ENCODE measurements at places on chromosomes 2 and 18.

DNA sequence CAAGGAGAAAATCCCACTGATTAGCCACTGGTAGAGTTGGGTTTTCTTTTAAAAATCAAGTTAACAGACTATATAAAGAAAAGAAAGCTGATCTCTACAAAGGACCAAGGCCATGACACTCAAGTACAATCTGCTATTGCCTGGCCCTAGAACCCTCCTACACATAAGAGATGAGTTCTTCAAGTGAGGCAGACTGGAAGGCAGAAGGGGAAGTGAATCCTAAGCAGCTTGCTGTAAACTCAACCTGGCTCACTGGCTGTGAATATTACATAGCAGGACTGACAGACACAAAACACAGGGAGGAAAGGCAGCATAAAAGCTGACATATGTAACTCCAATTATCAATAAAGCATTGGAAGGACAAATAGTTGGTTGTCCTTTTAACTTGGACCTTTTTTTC lies 65.4 kb downstream of the TRIP12 start:
- no peak for DNase-seq

- DNase-seq, result no peak
These were observed 367 bp downstream of the FBXO48 start for GRCh38 chr2:68466778-68467076.

DNA sequence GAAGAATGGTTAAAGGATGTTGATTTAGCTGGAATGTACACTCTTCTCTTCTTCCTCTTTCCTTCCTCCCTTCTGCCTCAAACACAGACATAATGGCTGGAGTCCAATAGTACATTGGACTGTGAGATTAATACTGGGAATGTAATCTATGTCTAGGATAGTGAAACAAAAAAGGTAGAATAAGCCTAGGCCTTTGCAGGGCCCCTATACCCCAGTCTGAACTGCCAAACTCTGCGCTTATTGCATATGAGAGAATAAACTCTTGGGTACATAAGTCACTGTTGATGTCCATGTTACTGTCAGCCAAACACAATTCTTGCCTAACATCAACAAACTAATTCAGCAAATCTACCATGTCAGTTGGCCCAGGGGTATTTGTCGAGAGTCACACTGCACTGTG lies 29.7 kb upstream of the CCDC150 start:
- no peak for DNase-seq

DNA sequence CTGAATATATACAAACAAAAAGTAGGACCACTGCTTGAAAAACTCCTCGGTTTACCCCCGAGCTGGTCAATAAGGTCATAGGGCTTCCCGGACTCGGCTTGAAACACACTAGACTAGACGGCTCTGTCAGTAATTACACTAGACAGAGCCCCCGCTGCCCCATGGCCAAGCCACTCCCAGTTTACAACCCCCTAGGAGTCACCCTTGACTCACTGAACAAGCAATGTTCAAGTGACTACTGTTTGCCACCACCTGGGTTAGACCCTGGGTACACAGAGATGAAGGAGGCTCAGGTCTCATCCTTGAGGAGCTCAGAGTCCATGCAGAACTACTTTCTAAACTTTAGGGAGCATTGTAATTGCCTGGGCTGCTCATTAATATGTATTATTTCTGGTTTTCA lies 13.7 kb upstream of the PRELID3A start:
- no peak for DNase-seq

GRCh38 chr2:8454797-8455196 lies 227.1 kb upstream of the ID2 start:
- DNase-seq, result no peak

DNA sequence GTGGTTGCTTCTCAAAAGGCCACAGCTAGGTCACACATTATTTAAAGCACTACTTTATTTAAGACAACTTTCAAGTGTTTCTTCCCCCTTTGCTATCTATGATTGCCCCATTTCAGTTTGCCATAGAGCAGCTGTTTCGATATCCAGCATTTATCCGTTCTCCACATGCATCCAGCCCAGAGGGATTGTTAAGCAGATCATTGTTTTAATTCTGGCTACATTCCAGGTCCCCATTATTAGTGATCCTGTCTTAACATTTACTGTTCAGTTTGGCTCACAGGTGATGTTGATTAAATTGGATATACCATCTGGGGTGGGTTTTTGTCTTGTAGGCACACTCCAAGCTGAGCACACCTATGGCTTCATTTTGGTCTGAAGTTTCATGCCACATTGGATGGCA lies 638.7 kb downstream of the ZEB2 start:
- DNase-seq, result no peak

GRCh38 chr2:170047331-170048065 lies 130.4 kb upstream of the MYO3B start:
- DNase-seq, result no peak

DNA sequence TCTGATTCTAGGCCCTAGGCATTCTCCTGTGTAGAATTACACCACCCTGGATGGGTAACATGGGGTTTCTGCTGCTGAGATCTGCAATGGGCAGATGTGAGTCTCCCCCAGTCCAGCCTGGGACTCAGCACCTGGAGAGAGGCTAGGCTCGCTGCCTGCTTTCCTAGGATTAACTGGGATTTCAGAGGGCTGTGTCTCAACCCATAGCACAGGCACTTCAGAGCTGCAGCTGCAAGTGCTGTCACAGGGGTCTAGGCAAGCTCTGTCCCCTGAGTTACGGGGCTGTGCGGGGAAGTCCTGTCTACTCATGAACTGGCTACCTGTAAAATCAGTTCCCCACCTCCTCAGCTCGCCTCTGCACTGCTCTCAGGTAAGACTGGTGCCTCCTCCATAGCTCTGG lies 51.5 kb downstream of the CABLES1 start:
- DNase-seq, result no peak

DNA sequence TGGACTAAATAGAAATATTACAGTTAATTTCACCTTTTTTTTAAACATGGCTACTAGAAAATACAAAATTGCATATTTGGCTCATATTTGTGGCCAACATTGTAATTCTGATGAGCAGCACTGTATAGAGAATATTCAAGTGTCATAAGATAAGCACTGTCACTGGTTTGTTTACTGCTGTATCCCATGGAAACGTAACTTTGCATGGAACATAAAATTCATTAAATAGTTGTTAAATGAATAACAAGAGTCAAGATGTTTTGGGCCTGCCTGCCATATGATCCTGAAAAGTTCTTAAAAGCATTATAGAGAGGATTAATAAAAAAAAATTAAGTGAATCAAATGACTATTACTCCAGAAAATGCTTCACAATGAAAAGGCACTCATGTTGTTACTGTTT lies 763.7 kb upstream of the CRIM1 start:
- no peak for DNase-seq

DNA sequence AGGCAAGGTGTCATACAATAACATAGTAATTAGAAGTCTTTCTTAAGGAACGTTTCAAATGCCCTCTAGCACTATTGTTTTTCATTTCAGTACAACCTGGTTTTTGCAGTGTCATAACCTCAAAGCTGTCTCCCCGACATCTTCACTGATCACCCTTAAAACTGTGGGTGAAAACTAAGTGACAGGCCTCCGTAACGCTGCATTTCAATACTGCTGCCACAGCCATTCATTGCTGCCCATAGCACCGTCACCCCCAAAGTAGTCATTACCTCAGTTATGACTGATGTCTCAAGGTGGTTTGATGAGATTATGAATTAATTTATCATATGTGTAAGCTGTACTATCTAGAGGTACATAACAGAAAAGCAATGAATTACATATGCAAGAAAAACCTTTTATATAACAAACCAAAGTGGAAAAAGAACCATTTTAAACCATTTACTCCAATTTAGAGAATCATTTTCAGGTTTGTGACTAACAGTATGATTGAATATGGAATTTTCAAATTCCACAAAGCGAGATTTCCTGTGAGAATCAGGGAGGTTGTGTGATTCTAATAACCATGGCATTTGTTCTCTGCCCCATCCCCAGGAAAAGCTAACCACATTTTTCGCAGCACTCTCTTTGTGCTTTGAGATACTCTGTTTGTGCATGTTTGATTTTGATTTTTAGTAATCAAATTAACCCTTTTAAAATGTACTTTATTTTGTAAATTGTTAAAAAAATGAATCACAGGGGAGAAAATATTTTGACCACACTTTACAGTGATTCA lies 263.0 kb downstream of the PTGR3 start:
- no peak for DNase-seq

- no peak for DNase-seq
These were observed 70.7 kb downstream of the HDAC4 start for GRCh38 chr2:239329972-239330572.
